ENCODE measurements at places on chromosomes 16 and 17.

- no peak for DNase-seq
Measured at GRCh38 chr16:704552-705380, 835 bp downstream of the FBXL16 start.

DNA sequence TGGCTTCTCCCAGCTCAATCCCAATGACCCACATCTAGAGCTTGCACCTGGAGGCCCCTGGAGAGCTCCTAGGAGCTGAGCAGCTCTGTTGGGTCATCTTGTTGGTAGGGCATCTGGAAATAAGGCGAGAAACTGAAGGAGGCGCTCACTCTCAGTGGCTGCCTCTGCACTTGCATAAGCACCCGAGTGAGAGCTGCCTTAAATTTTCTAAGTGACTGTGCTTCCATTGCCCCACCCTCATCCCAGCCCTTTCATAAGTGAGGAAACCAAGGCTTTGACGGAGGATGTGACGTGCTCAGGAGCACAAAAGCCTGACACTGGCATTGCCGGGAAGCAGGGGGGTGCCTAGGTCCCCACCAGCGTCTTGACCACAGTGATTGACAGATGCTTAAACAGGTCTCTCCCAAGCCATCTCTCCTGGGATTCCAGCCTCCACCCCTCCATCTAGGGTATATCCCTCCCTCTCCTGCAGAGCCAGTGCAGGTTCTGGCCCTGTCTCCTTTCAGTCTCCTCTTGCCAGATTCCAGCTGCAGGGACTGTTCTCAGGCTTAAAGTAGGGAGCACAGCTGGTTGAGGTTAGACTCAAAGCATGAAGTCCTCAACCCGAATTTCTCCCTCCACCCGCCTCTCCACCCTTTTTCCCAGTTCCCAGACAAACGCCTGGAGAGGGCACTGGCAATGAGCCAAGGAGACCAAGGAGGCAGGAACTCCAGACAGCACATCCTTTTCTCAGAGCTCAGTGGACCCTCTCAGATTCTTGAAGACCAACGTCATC is 113.7 kb downstream of the IRX5 start:
- no peak for DNase-seq

DNA sequence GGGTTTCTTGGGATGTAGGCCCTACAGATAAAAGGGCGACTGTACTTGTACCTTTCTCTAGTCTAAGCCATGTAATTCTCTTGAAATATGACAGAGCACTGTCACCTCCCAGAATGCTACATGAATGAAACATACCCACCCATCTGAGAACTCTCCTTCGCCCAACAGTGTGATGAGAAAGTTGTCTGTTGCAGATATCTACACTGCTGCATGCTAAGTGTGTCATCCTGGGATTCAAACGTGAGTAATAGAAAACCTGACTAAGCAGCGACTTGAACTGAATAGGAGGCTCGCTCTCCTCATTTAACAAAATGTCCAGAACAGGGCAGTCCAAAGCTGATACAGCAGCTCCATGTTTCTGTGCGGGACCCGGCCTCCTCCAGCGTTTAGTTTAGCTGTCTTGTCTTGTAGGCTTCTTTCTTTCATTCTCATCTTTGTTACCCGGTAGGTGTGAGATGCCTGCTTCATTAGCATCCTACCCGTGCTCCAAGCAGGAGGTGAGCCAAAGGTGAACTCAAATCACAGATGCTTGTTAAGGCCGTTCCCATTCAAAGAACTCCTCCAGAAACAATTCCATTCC is 211.9 kb downstream of the PRKCA start:
- no peak for DNase-seq

DNA sequence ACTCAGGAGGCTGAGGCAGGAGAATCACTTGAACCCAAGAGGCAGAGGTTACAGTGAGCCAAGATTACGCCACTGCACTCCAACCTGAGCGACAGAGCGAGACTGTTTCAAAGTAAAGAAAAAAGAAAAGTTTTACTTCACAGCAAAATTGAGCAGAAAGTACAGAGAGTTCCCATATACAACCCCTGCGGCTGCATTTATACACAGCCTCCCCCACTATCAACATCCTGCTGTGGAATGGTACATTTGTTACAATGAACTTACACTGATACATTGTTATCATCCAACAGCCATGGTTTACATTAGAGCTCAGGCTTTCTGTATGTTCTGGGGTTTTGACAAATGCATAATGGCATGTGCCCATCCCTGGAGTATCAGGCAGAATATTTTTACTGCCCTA is 2.6 kb upstream of the MTHFSD start:
- DNase-seq, result no peak

- no peak for DNase-seq
Measured at GRCh38 chr17:79788455-79788854, 8.4 kb downstream of the CBX8 start.

DNA sequence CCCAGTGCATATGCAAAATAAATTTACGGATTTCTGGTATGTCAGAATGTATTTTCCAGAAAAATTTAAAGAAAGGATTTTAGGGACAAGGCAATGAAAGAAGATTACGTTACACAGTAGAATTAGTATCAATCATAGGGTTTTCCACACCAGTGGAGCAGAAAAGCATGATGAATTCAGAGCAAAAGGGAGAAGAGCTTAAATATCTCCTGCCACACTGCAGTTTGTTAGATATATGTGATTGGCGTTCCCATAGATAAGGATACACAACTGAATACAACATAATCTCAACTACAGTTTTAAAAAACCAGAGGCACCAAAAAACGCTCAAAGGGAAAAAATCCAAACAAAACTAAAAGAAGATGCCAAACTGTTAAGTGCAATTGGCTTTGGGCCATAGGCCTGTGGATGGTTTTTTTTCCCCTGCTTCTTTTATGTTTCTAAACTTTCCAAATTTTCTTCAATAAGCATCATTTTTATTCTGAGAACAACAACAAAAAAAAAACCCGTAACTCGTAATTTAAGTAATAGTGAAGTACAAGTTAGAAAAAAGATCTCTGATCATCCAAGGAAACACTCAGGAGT is 22.3 kb downstream of the MARF1 start:
- no peak for DNase-seq

DNA sequence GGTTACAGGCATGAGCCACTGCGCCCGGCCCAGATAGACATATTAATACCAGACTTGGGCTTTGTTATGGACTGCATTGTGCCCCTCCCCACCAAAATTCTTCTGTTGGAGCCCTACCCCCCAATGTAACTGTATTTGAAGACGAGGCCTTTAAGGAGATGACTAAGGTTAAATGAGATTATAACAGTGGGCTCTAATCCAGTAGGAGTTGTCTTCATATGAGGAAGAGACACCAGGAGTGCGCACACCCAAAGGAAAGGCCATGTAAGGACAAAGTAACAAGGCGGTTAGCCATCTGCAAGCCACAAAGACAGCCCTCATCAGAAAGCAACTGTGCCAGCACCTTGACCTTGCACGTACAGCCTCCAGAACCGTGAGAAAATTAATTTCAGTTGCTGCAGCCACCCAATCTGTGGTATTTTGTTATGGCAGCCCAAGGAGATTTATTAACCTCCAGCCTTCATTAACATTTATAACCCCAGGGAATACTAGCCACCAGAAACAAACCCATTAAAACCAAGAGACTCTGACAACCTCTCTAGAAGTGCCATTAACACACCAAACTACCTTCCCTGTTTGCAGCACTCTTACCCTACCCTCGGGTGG is 107.6 kb downstream of the TTC19 start:
- DNase-seq, result no peak

GRCh38 chr17:50015146-50015545 is 20.1 kb upstream of the DLX3 start:
- DNase-seq, result no peak

- no peak for DNase-seq
Measured at GRCh38 chr16:66551788-66552285, 539 bp upstream of the CKLF start.

DNA sequence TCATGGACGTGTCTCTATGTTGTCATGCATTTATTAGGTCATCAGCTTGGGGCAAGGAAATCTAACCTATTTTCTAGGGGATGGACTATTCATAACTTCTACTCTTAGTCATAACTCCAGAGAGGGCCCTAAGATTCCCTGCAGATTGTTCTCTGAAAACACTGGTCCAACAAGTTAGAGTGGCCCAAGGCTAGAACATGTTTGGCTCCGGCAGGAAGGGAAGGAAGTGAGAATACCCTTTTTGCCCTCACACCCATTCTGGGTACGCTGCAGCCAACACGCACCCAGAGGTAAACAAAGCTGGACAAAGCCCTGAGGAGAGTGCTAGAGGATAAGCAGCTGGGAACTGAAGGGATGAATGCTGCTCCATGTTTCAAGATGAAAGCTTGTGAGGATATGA is 9.9 kb downstream of the C16orf86 start:
- DNase-seq, result no peak

- DNase-seq, result peak; percentile 53
Measured at GRCh38 chr17:1005361-1005946, 8.5 kb downstream of the TIMM22 start.

DNA sequence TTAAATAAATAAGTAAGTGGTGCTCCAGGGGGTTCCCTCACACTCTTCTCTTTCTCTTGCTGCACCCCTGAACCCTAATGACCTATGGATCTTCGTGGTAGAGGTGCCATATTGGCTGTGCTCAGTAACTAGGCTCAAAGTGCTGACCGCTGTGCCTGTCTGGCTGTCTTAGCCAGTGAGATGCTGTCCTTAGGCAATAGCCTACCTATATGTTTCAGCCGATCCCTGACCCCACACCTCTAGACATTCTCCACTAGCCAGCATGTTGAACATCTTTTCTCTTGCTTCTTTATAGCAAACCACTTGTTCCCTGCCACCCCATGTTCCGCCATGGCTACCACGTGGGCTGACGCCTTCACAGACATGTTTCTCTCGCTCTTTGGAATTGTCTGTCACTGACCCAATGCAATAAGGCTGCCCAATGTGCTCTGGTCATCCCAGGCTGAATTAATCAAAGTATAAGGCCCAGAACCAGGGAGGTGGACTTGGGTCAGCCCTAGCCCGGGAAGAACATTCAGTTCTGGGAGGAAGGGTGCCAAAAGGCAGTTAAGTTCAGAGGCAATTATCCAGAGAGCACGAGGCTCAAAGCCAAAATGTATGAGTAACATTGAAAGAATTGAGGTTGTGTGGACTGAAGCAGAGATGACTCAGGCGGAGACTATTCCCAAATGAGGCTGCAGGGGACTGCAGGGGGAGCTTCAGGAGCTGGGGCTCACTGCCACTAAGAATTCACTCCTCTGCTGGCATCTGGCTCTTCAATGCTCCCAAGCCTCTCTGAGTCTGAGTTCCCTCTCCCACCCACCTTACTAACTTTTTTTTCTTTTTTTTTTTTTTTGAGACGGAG is 28.7 kb upstream of the TNRC6A start:
- peak; percentile 85 for DNase-seq

- DNase-seq, result no peak
Measured at GRCh38 chr16:72877374-72878028, 170.4 kb downstream of the ZFHX3 start.

GRCh38 chr17:7587420-7588151 is 2.3 kb downstream of the SOX15 start:
- DNase-seq, result peak; percentile 86

DNA sequence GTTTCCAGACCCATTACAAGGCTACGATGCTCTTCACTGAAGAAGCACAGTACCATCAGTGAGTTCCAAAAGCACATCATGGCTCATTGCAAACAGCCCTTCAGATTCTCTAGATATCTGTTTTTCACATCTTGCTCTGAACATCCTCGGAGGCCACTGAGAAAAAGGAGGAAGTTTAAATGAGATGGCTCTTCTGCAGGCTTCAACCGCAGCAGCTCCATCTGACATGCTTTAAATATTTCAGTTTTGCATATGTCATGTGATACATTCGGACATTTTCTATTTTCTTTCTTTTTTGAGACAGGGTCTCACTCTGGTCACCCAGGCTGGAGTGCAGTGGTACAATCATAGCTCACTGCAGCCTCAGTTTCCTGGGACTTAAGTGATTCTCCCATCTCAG is 396.8 kb downstream of the NPIPA8 start:
- DNase-seq, result no peak

- DNase-seq, result no peak
Measured at GRCh38 chr17:17472333-17472920, 4.4 kb upstream of the MED9 start.

DNA sequence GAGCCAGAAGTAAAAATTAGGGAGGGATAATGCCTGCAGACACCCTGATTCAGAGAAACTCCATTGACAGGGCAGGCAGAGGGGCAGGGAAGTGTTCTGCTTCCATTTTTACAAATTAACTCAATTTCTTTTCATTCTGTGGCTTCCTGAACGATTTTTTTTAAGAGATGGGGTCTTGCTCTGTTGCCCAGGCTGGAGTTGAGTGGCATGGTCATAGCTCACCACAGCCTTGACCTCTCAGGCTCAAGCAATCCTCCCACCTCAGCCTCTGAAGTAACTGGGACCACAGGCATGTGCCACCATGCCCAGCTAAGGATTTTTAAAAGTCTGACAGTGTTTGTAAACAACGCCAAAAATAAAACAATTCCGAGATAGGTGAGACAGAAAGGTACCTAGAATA is 99.8 kb downstream of the SMG6 start:
- no peak for DNase-seq

DNA sequence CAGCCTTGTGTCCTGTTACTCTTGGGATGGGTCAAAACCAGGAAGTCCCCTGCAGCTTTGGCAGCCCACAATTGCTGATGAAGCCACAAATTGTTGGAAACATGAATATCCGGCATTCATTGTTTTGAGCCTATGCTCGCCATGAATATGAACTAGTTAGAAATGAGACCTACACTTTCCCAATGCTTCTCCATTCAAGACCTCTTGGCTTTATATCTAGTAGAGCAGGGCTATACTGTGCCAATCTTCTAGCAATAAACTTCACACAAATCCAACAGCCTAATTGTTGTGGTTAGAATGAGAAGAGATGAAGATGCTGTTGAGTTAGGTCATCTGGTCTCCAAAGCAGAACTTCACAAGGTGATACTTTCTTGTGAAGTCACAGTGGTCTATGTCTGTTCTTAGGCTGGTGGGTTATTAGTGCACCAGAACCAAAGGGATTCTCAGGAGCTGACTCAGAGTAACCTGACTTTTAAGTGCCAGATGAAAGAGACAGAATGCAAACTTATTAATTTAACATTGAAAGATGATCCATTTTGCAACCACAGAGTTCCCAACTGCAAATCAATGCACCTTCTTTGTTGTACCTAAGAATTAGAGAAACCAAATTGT is 13.7 kb upstream of the KRT23 start:
- no peak for DNase-seq

DNA sequence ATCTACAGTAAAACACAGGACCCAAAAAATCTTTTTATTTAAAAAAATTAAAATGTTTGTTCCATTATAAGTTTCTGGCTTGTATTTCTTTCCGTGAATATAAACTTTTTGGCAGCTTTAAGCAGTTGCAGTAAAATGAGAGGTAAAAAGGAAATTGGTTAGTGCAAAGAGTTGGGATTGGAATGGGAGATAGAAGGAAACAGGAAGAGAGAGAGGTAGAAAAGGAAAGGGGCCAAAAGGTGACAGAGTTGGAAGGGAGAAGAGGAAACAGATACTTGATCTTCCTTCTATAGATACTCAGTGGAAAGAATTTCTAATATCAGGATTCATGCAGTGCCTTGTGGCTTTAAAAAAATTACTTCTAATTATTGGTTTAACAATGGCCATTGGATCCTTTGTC is 63.5 kb downstream of the NQO1 start:
- no peak for DNase-seq

DNA sequence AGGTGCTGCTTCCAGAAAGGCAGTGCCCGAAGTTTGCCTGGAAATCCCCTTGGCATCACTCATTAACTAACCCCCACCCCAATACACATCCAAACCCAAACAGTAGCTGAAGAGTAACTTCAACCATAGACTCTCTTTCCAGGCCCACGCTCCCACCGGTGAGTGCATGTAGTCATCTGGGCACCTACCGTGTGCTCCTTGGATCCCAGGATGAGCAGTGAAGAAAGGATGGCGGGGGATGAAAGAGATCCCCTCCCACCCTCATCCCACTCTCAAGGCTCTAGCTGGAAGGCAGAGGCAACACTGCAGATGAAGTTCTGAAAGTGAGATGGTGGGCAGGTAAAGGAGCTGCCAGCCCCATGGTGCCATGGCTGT is 305.0 kb downstream of the SOX9 start:
- no peak for DNase-seq

Data from RWPE2 (cell line).